Stimulated activated CD4-positive, alpha-beta T cell treated with anti-CD3 and anti-CD28 coated beads, Interleukin-15, amount 100 ng/mL, for 24 hours (primary cell): ENCODE measurements at places on chromosomes 7 and 10.

DNA sequence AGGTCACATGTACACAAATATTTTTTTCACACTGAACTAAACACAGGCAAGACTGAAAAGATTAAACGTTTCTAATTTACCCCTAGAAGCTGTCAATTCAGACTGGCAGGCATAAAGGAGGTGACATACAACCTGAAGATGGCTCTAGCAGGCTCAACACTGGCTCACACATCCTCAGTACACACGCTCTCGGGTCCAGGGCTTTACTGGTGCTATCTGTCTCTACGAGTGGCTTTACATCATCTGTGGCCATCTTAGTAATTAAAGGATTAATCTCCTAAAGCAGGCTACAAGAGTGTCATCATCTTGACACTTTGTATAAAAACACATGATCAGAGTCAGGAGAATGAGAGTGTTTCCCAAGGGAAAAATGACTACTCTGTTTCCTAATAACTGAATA, 57.3 kb downstream of the COPG2 start:
- DNase-seq = no peak

DNA sequence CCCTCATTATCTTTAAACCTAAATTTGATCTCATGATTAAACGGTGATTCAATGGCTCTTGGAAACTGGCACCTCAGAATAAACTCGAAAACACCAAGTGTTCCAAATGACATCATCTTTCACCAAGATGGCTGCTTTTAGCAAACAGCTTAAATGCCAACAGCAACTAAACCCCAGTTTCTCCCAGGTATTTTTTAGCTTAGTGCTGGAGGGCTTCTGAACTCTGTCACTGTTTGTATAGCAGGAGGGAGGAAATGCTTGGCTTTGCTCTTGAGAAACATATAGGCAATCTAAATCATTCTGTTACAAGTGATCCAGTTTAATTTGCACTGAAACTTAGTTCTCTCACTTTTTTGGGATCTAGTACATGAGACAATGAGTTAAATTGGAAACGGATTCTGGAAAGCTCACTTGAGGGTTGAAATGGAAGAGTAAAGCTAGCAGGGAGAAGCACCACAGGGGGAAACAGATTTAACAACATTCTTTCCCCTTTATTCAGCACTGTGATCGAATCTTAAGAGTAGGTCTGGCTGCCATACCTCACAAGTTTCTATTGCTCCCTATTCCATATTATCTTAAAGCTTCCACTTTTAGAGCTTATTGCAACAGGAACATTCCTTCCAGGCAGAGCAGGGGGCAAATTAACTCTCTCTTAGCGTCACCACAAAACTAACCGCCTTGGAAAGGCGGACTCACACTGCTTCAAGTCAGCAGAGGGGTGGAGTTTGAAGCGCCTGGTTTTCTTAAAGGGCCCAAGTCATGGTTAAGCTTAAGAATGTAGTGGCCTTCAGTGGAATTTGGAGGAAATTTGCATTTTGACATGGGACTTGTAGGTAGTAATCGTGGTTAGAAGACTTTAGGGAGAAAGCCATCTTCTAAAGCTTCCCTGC, 1.8 kb upstream of the CCDC6 start:
- peak; percentile 68 for DNase-seq

- no peak for DNase-seq
Observed at GRCh38 chr10:8758029-8758428, 703.5 kb downstream of the GATA3 start.

- DNase-seq = no peak
Observed at GRCh38 chr7:154610903-154611302, 392.0 kb downstream of the PAXIP1 start.

GRCh38 chr10:20760460-20760859, 136.7 kb downstream of the NEBL start:
- no peak for DNase-seq

DNA sequence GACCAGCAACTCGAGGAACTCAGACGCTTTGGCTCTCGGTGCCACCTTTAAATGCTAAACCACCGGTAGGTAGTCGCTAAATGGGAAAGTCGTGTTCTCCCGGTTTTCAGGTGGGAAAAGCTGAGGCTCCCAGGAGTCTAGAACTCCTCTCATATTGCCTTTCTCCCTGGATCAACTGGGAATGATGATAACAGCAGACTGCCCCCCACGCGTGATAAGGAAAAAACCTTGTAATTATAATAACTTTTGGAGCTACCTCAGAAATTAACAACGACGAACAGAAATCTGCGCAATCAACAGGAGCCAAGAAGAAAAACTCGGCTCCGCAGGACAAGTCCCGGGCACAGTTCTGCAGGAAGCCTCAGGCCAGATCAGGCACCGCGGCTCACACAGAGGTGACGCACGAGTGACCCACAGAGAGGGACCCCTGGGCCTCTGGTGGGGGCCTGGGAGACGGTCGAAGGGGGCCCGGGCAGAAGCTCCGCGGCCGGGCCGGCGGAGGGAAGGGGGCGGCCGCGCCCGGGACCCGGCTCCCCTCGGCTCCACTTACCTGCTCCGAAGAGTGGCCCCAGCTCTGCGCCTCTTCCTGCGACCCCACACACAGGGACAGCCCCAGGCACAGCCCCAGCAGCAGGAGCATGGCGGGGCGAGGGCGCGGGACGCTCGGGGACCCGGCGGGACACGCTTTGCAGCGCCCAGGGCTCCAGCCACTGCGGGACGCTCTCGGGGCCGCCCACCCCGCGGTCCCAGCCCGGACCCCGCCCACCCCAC, at the start of gene ITIH5:
ITIH5 (minus strand) TSS at position 714 of the 771 bp plus-strand sequence; CDS start at position 640, 74 bp downstream.
- DNase-seq = peak; percentile 7

DNA sequence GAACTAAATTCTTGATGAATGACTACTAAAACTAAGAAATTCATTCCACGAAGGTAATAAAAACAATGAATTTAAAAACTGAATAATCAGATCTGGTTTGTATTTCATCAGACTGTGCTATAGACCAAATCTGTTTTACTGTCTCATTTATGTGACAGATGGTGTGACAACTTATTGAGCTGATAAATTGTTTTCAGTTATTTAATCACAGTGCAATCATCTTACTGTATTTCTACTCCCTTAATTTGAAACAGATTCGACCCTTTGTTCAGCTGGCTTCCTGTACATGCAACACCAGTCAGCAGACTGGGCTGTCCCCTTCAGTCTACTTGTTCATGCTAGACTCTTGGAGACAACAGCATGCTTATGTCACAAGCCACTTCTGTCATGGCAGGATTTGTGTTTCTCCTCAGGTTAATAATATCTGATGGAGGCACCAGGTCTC, 150.9 kb downstream of the MBL2 start:
- no peak for DNase-seq

GRCh38 chr10:88893611-88894010, 13.6 kb downstream of the STAMBPL1 start:
- DNase-seq = no peak

DNA sequence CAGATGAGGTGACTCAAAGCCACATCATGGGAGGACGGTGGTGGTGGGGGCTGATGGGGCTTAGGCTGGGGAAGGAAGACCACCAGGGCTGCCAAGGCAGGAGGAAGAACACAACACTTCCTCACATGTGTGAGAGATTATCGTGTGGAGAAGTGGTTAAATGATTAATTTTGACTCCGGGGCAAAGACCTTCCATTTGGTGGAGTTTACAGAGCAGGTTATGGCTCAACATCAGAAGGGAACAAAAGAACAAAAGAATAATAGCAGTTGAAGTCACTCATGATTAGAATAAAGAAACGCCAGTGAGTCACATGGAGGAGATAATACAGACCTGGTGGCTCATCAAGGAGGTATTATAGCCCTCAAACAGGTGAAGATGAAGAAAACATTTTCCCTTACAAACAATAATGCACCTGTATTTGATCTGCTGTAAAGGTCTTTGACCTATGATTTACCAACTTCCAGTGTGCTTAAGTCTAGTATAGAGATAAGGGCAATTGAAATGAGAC, 170.1 kb downstream of the PKD1L1 start:
- DNase-seq = no peak

DNA sequence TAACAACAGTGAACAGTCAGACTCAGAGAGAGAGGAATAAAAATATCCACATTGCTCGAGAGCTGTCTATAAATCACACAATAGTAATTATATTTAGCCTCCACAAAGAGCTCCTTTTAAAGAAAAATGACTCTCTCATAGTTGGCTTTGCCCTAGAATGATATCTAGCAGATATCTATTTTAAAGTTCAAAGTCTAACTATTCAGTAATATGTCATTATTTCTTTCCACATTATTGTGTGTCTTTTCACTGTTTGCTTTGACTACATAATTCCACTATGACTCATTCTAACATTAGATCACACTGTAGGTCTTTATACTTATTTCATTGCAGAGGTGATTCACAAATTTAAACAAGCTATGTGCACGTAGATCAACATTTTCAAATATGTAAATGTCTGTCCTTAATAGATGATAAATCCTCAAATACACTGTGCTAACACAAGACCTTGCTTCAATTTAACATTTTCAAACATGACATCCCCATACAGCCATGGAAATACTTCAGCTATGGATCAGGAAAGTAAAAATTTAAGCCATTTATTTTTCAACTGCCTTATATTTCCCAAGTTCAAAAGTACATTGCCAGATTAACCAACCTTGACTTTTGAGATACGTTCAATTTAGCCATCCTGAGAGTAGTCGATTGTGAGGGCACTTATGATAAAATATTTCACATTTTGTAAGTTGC, 99.9 kb upstream of the AKR1E2 start:
- DNase-seq = no peak

GRCh38 chr7:70586822-70587221, 545.1 kb upstream of the GALNT17 start:
- no peak for DNase-seq

DNA sequence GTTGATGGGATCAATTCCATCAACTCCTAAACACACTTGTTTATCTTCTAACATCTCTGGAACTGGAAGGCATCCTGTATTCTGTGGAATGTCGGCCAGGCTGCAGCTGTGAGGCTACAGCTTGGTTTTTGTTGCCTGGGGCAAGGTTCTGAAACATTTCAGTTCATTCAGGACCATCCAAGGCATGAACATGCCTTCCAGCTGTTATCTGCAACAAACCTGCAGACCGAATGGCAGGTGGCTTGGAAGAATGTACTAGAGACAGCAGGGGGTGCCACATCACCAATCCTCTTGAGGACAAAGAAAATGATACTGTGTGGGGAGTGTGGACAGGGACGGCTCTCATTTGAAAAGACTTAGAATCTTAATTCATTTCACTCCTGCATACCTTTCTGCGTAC, 12.4 kb downstream of the PAPOLB start:
- peak; percentile 19 for DNase-seq

- DNase-seq = no peak
Observed at GRCh38 chr10:57338823-57339558, 928.7 kb downstream of the IPMK start.

DNA sequence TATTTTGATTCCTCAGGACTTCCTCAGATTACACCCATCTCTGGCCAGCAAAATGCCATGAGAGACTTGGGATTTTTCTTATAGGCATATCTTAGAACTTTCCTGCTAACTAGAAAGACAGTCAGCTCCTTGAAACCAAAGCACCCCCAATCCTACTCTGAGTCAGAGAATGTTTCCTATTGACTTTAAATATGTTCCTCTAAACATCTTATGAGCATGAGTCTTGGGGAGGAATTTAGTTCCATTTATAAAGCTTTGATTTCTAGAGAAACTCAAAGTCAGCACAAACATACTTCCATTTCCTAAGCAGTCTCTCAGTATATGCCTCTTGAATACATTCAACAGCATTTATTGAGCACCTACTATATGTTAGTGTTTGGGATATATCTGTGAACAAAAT, 128.5 kb downstream of the INHBA start:
- DNase-seq = no peak

DNA sequence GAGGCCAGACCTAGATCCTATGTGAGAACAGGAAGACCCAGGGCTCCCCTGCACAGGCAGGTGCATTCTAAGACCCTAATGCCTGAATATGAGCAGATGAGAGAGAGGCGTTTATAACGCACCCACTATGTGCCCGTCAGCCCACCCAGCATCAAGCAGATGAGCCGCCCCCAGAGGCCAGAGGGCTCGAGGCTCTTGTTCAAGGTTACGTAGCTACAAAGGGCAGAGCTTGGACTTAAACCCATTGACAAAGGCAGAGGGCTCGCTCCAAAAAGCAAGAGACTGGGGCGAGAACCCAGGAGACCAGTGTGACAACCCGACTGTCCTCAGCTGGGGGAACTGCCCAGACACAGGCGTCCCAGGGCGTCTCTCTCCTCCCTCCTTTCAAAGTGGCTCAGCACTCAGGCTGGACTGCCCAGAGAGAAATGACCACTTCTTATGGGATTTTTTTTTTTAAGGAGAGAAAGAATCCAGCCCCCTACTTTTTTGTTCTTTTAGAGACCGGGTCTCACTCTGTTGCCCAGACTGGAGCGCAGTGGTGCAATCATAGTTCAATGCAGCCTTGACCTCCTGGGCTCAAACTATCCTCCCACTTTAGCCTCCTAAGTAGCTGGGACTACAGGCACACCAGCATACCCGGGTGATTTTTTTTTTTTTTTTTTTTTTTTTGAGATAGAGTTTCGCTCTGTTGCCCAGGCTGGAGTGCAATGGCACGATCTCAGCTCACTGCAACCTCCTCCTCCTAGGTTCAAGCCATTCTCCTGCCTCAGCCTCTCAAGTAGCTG, 40.1 kb downstream of the TNRC18 start:
- no peak for DNase-seq

GRCh38 chr7:23338439-23338838, 39.3 kb downstream of the MALSU1 start:
- DNase-seq = no peak

DNA sequence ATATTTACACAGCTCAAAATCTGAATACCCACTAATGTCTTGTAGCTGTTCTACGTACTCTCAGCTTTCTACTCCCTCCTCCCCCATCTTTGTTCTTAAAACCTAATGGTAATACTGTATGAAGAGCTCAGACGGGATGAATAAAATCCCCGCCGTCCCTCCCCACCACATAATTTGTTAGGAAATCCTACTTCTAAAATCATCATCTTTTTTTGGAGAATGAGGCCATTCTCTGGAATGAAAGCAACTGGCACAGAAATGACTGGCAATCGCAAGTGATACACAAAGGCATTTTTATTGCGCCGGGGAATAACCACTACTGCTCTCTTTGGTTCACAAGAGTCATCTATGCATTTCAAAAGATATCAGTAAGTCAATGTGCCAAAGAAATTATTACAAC, 27.3 kb downstream of the SLC35B4 start:
- DNase-seq = no peak

- no peak for DNase-seq
Observed at GRCh38 chr7:140541513-140542227, 62.4 kb upstream of the MKRN1 start.

DNA sequence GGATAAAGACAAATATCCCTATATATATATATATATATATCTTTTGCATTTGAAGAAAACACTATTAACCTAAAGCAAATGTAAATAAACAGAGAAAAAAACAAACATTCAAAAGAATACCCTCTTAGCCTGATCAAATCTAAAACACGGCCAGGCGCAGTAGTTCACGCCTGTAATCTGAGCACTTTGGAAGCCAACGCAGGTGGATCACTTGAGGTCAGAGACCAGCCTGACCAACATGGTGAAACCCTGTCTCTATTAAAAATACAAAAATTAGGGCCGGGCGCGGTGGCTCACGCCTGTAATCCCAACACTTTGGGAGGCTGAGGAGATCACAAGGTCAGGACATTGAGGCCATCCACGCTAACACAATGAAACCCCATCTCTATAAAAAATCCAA, 9.2 kb downstream of the ANXA7 start:
- no peak for DNase-seq
